T follicular helper cell (primary cell): ENCODE measurements at places on chromosomes 6 and 20.

GRCh38 chr6:5498579-5498899 lies 237.2 kb downstream of the FARS2 start:
- DNase-seq, result no peak

DNA sequence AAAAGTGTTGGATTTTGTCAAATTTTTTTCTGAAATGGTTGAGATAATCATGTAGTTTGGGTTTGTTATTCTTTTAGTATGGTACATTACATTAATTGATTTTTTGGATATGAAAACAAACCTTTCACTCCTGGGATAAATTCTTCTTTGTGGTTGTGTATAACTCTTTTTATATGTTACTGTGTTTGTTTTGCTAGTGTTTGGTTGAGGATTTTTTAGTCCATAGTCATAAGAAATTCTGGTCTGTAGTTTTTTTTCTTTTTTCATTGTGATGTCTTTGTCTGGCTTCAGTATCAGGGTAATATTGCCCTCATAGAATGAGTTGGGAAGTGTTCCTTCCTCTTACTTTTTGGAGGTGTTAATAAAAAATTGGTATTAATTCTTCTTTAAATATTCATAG lies 122.2 kb upstream of the ATXN1 start:
- DNase-seq, result no peak

- no peak for DNase-seq
These were observed 5.1 kb upstream of the ULBP2 start for GRCh38 chr6:149936743-149937142.

DNA sequence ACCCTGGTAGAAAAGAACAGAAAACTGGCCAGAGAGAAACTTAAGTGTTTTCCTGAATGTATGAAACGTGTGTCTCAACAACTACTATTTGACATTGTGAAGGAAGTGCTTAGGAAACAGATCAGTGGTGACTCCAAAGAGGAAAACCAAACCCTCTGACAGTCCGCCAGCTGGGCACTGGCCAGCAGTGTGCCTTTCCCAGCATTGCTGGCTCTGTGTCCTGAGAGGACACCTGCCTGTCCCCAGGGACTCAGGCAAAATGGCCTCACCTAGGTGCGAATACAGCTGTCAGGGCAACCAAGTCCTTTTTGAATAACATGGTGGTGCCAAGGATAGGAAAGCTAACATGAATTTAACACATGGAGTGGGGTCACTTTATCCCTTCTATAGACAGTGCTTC lies 72.5 kb downstream of the NDUFAF5 start:
- DNase-seq, result no peak

- no peak for DNase-seq
These were observed 213.3 kb downstream of the AKAP7 start for GRCh38 chr6:131348572-131348971.

DNA sequence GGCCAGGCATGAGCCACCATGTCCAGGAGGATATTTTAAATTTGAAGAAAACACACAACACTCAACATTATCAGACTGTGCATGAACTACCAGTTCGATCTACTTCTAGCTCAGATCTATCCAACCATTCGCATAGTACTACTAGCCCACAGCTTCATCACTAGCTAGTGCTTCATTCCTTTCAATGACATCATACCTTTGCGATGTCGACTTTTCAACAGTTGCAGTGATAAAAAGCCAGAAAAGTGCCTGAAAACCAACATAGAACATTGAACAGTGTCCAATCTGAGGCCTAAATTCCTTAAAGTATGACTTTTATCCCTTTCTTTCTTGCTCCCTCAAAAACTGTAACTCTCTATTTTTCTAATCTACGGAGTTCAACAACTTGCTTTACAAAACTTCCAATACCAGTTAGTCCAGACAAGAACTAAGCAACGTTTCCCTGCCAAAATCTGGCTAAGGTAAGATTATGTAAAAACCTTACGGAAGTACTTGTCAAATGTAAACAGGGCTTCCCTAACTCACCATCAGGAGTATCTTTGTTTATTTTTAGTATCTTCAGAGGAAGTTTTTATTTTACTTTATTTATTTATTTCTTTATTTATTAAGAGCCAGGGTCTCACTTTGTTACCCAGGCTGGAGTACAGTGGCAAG lies 434.0 kb upstream of the JARID2 start:
- no peak for DNase-seq

DNA sequence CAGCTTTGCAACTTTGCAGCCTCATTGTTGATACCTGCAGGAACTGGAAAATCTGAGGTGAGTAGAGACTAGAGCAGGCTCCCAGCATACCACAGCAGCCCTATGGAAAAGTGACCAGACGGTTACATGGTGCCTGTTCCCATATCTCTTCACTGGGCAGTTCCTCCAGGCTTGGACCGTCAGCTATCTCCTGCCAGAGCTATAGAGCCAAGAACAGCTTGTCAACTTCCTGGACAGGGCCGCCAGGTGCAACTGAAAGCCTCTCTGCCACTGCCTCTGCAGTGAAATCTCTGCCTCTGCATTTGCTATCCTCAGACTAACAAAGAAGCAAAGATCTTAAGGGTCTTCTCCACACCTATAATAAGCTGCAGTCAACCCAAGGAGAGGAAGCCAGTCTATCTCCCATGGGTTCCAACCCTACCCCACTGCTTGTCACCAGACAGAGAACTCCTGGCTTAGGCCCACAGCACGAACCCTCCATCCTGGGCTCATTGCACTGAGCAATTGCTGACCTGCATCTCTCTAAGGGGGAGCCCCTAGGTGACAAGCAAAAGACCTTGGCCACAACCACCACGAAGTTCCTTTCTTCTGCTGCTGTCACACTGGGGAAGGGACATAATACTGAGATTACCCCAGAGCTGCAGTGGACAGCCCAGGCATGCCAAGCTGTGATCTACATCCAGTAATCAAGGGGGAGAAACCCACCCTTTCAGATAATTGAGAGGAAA lies 60.1 kb upstream of the KHDRBS2 start:
- no peak for DNase-seq

DNA sequence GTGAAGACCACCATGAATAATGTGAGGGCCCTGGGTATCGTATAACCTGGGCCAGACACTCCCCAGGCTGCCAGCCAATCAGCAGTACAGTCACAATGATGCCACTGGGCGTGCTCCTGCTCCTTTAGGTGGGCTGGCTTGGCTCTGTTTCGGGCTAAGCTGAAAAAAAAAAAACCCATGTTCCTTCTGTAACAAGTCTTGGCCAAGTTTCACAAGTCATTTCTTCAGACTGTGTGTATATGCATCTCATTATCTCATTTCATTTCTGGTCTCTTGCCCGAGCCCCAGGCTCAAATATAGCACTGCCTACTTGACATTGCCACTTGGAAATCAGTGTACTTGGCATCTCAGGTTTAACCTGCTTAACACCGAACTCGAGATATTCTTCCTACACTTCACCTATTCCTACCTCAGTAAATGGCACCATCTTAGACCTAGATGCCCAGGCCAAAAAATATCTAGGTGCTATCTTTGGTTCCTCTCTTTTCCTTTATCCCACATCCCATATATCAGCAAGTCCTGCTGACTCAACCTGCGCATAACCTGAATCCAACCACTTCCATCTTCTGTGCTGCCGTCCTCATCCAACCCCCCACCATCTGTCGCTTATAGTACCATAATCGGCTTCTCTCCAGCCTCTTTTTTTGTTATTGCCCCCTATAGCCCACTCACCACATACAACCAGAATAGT lies 1.8 kb downstream of the UQCC2 start:
- no peak for DNase-seq

DNA sequence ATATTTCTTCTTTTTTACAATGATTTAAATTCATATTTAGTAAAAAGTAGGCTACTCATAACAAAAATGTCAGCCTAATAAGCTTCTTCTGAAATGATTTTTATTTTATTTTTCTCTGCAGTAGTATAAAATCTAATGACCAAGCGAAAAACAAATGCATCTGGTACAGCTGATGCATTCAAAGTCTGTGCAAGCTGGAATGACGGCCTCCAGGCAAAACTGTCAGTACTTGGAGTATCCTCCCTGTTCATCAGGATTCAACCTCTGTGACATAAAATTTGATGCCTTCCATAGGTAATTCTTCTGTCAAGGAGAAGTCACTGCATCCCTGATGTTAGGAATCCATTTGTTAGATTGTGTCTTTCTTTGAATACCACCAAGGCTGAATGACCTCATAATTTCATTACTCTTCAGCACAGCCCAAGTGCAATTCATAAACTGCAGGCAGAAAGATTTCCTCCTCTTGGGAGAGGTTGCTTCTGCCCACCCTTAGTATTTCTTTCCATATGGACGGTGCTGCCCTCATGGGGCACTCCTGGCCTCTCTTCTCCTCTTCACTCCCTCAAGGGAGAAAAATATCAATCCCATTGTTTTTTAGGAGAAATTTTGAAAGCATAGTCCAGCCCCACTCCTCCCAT lies 146.4 kb upstream of the STXBP5 start:
- DNase-seq, result no peak

DNA sequence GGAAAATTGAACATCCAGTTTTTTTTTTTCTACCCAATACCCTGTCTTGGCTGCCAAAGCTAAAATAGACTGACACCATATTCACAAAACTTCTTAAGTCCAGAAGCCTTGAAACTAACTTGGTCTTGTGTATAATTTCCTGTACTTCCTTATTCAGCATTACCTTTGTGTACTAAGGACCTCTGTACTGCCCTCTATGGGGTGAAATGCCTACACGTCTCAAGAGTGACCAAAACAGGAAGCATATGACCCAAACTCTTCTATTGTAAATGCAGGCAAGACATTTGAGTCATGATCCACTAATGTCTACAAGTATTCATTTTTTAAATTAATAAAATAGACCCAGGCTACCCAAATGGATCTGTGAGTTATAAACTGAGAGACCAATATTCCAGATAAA lies 50.4 kb downstream of the HMGCLL1 start:
- DNase-seq, result no peak

GRCh38 chr6:38191418-38191817 lies 371.9 kb downstream of the ZFAND3 start:
- DNase-seq, result no peak

GRCh38 chr6:112254921-112255320 lies 554 bp upstream of the LAMA4 start:
- no peak for DNase-seq
